CD4-positive, alpha-beta T cell treated with Interleukin-4 for 1 hour (primary cell): ENCODE measurements at places on chromosomes 2 and 18.

DNA sequence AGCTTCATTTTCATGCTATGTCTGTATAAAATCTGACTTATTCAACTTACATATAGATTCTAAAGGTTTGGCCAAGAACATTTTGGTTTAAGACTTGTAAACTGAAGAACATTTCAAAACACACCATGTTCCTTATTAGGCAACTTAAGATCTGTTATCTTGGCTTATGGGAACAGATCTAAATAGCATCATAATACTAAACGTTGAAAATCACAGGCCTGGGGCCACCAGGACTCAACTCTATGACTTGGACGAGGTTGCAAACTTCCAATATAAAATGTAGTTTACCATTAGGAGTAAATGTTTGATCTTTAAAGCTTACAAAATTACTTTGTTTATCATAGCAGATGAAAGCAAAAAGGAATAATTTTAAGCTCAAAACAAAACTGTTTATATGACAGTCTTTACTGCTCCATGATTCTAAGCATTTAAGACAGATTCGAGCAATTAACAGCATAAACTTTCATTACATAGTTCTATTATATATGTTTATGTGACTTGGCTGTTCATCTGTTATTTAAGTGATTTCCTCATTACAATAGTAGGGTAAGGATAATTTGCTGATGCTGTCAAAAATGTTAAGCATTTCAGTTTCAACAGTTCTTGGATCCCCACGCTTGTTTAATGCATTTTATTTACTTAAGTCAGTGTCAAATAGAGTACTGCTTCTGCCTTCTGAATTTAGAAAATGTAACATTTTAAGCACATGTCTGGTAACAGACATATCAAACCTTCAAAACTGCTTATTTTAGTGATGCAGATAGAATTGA is 8.3 kb downstream of the TCF4 start:
- DNase-seq, result no peak

- no peak for DNase-seq
Measured at GRCh38 chr18:69845593-69846506, 101.8 kb downstream of the CD226 start.

DNA sequence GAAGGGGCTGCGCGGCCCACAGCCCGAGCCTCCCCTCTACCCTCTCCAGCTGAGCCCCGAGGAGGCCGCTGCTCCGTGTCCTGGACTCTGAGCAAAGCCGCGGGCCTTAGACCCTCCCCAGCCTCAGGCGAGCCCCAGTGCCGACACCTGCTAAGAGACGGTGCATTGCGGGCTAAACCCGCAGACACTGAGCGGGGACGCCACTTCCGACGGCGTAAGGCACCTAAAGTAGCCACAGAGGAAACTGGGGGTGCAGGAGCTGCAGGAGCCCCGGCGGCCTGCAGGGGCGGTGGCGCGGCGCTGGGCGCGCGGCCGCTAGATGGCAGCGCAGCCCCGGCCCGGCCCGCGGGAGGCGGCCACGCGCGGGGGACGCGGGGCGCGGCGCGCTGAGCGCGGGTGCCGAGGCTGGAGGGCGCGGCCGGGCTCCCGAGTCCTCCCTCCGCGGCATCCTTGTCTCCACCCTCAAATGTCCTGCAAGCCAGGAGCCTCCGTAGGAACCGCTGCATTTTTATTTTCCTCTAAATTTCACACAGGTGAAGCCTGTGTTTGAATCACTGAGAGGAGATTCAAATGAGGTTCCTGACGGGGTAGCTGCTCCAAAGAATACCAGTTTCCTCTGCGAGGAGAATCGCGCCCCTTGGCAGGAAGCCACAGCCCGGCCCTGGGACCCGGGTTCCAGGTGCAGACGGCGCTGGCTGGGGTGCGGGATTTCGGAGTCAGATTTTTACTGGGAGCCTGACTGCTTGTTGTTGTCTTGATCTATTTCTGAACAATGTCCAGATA is 650.5 kb downstream of the GALR1 start:
- peak; percentile 36 for DNase-seq

DNA sequence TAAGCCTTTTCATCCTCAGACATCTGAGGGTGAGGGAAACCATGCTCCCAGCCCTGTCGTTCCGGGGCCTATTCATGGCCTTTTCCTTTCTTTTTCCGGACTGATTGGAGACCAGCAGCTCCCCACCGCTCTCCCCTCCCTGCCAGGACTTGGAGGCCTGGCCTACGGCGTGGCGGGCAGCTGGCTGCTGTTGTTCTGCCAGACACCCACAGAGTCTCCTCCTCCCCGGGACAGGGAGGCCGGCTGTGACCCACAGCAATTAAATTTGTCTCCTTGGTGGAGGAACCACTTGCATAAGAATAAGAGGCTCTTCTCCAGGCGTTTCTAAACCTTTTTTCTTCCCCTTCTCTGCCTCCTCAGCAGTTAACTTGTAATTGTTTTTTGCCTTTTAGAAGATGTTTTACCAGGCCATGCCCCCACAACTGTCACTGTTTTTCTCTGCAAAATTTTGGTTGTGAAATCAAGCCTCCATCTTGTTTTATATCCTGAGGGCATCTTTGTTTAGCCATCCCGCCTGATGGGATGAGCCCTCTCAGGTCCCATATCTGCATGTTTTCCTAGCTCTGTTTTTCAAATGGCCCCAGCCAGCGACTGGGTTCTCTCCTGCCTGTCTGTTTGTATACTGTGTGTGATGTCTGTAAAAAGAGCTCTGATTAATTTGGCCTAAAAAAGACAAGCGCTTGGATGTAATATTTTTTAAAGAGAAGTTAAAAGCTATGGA is 1060.0 kb upstream of the DDX18 start:
- DNase-seq, result no peak

DNA sequence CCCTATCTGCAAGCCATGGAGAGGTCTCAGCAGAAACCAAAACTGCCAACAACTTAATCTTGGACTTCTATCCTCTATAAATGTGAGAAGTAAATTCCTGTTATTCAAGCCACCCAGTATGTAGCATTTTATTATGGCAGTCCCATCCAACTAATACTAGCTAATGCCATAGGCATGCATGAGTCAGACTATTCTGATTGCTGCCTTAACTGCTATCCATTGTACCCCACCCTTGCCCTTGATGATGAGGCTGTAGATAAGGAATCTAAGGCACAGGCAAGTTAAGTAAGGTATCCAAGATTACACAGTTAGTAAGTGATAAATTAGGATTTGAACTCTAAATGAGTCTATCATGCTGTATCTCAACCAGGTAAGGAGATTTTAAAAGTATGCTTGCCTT is 223.0 kb downstream of the UBE2E3 start:
- no peak for DNase-seq

GRCh38 chr2:102502576-102502975 is 29.6 kb downstream of the SLC9A4 start:
- no peak for DNase-seq

DNA sequence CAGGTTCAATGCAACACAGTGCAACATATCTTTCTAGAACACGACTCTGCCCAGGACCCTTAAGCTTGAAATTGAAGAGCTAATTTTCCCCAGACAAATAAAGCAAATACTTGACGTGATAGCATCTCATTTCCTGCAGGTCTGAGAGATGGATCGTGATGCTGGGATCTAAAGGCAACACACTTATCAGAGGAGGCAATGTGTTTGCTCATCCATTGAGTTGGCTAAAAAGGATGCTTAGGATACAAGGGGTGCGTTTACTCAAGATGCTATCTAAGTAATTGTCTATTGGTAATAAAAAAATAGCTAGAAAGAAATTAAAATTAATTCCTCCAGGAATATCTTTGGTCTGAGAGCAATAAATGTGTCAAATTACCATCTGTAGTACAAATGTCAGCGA is 129.0 kb downstream of the SOCS6 start:
- no peak for DNase-seq

DNA sequence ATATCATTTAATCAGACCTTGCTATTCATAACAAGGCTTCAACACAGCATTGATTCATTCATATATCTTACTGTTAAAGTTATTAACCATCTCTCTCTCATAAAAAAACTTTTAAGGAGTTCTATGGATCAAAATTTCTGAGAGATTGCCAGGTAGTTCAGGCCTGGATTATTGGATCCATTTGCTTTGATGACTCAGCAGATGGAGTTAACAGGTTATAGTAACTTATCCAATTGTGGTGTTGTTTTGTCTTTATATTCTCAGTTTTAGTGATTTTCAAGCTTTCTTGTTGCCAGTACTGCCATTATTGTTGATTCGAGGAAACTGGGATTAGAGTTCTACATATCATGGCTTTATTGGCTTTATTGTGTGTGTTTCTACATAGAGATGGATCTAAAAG is 195.7 kb upstream of the MMADHC start:
- no peak for DNase-seq

DNA sequence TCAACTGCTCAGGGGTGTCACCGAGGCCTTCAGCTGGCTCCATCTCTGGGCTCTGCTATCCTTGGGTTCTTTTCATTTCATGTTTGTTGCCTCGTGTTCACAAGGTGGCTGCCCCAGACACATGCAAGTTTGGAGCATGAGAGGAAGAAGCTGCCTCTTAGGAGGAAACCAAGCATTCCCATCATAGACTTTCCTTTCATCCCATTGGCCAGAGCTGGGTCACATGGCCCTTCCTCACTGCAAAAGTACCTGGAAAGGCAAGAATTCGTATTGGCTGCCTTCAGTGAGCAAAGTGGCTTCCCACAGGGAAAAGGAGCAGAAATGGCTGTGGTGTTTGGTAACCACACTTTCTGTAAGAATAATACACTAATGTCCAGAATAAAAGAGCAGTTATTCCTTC is 155.7 kb upstream of the RAB12 start:
- no peak for DNase-seq

DNA sequence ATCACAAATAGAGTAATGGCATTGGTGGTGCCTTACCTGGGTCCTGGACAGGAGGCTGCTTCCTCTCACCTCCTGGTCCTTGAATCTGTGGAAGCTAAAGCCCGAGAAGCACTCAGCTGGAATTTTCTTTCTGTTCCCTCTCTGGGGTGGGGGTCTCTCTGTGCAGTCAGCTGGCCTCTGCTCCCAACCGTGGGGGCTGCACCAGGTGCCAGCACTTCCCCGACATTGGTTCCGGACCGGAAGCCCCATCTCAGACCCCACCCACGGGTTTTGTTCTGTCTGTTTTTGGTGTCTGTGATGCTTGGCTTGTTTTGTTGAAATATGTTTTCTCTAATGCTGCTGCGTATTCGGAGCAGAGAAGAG is 154.7 kb downstream of the TWIST2 start:
- no peak for DNase-seq

DNA sequence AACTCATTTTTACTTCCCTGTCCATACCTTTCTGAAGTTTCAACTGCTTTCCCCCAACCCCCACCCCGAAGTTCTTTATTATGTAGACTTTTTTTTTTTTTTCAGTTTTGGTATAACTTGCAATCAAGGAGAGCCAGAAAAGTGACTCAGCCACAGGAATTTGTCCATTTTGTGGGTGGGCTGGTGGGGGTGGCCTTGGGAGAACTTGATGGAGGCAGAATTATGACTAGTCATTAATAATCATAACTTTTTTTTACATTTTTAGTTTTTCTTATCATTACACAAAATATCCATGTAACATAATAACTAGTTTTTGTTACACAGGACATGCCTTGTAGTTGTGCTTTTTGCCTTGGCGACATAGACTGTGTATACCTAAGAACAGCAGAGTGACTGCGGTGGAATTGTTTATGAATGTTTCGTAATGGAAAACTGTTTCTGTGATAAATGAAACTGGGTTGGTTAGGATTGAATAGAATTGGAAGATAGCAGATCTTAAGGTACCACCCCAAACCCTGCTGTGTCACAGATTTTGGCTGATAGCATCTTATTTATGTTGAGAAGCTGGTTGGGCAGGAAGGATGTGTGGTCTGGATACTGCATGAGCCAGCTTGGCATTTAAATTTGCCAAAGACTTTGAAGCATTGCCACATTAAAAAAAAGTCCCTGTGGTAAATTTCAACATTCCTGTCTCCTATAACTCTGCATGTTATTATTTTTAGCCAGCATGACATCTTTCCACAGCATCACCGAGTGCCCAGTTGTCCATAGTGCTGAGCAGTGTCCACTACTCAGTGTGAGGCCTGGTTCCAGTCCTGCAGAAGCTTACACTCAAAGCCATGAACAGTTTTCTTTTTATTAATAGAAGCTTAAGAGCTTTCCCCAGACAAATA is 30.7 kb downstream of the LYPD6B start:
- peak; percentile 45 for DNase-seq

DNA sequence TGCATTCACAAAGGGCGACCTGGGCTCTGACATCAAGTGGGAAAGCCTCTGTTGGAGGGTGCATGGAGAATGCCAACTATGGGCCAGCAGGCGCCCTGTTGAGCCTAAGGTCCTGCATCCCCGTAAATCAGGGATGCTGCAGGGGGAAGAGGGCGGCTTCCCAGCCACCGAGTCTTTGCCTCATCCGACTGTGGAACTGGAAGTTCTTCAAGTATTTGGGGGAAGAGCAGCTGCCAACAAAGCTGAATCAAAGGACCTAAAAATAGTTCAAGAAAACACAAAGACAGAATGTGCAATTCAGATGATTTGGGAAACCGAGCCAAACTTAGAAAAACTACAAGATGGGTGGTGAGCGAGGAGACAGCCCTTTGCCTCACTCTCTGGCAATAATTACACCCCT is 281.1 kb upstream of the MGAT5 start:
- no peak for DNase-seq

- no peak for DNase-seq
Measured at GRCh38 chr2:224407241-224407701, 5.4 kb upstream of the FAM124B start.

GRCh38 chr2:16312771-16313170 is 352.9 kb downstream of the CYRIA start:
- DNase-seq, result no peak

DNA sequence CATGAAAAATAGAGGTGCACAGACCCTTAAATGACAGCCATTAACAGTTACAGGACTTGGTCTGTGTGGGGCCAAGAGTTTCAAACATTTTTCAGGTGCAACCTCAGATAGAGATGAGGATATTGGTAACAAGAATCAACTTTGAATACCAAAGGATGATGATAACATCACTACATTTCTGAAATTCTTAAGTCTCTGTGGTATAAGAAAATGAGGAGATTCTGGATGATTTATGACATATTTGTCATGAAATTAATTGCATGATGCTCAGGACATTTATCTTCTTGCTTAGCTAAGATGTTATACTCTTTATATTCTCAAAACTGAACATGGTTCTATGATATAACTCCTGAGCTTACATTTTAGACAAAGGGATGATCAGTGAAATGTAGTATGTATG is 471.8 kb upstream of the CWC22 start:
- no peak for DNase-seq

DNA sequence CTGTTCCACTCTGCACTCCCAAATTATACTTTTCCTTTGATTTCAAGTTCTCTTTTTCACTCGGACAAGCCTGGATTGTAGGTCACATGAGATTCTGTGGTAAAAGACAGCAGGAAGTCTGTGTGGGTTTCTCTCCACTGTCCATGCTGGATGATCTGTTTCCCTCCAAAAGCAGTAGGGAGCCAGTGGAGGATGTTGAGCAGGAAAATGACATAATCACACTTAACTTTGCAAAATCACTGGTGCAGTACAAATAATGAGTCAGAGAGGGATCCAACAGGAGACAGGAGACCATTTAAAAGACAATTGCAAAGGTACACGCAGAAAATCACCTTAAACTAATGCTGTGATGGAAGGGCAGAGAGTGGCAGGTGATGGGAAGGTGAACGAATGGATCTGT is 301.3 kb downstream of the ZNF407 start:
- DNase-seq, result no peak

GRCh38 chr2:196980001-196980400 is 53.5 kb upstream of the PGAP1 start:
- DNase-seq, result no peak

GRCh38 chr18:42413870-42414269 is 458.8 kb downstream of the PIK3C3 start:
- DNase-seq, result no peak
